Activated CD4-positive, alpha-beta T cell treated with anti-CD3 and anti-CD28 coated beads for 1 hour (primary cell): ENCODE measurements at places on chromosomes 16 and 17.

- DNase-seq, result no peak
These were observed 165.9 kb downstream of the CDH13 start for GRCh38 chr16:82792693-82793092.

DNA sequence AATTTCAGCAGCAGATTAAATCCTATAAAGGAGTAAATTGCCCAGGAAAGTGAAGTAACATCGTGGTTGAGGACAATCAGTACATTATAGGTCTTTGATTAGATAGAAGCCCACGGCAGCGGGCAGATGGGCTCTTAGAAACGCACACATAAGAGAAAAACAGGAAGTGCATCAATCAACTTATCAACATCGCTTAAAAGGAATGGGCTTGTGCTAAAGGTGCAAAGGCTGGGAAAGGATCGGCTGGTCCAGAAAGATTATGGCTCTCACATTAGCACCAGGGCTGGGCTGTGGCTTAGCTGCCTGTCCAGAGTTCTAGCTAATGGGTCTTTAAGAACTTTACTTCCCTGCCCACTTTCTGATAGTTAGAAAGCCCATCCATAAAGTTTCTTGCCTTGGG lies 292.0 kb upstream of the TNRC6C start:
- no peak for DNase-seq

DNA sequence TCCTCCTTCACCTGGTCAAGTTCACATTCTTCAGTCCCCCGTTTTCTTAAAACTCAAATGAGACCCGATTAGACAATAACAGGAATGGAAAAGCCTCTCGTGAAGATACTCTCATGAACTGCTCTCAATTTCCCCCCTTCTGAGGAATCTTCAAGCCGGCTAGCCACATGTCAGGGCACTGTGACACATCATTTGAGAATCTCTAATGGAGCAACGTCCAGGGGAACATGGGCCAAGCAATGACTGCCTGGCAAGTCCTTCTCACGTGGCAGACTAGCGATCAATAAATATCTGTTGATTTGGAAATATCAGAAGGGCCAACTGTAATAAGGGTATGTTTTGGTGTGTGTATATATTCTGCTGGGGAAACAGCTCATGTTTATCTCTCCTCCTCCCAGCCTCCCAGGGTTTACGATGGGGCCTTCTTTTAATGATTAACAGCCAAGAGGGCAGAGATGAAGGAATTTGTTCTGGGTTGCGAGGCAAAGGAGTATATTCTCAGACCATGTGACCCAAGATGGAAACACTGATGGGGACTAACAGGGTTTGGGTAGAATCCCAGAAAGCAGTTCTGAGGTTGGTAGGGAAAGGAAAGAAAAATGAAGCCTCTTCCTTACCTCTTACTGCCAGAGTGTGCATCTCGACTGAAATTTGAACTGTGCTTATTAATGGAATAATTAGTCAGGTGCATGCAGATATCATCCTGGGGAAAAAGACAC lies 21.4 kb downstream of the TTLL6 start:
- DNase-seq, result no peak

DNA sequence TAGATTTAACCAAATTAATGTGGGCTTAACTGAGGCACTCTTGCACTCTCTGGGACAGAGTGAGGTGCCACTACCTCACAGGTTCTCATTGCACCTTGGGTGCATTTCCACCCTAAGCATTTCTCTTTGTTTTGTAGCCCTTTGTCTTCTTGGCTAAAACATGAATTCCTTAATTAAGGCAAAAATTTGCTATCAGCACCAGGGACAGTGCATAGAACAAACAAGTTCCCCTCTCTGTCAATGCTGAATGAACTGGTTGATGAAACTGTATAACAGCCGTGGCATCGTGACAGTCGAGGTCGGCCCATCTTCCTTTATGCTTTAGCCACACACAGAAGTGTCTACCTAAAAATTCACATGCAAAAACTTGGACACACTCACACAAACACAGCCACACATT lies 74.8 kb downstream of the HS3ST2 start:
- no peak for DNase-seq

DNA sequence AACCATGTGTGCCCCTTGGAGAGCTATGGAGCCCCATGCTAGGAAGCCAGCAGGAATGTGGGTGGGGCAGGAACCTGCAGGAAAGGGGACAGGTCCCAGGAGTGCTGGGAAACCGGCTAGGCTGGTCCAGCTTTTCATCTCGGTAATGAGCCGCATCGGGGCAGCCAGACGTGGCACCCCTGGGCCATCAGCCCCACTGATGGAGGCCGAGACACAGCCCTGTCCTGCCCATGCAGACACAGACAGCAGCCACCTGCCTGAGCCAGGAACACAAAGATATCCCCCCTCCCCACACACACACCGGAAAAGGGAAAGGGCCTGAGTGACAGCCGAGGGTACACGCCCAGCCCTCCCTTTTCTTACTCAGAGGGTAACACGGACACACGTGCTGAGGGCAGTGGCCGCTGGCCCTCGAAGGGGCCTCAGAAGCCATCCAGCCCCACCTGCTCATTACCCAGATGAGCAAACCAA lies 18.1 kb downstream of the PPL start:
- no peak for DNase-seq

- no peak for DNase-seq
These were observed 197.5 kb downstream of the RPTOR start for GRCh38 chr17:80742091-80742490.

- no peak for DNase-seq
These were observed 54.5 kb downstream of the MRC2 start for GRCh38 chr17:62681939-62682381.

GRCh38 chr17:68603027-68603426 lies 1.9 kb upstream of the FAM20A start:
- DNase-seq, result no peak

GRCh38 chr16:14249291-14250032 lies 178.3 kb downstream of the MRTFB start:
- DNase-seq, result peak; percentile 16

DNA sequence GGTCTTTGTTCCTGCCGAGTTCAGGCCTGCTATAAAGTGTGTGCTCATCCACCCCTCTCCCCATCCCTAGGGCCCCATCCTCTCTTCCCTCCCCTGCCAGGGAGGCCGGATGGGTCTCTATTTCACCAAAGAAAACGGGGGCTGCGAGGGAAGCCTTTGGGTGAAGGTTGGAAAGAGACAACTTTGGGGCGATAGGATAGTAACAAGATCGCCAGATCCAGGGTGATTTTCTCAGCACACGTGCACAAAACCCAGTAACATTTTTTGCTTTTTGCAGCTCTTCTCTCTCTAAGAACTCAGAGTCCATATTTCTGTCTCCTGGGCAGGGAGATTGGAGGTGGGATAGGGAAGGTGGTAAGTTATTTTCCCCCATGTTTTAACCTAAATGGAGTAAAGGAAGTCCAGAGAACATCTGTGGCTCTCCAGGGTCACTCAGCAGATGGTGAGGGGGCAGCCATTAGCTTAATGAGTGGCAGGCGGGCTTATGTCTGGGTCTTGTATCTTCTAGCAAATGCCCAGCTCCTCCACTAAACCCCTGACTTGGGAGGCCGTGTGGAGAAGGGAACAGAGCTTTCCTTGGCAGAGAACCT lies 6.9 kb downstream of the CCR7 start:
- no peak for DNase-seq

DNA sequence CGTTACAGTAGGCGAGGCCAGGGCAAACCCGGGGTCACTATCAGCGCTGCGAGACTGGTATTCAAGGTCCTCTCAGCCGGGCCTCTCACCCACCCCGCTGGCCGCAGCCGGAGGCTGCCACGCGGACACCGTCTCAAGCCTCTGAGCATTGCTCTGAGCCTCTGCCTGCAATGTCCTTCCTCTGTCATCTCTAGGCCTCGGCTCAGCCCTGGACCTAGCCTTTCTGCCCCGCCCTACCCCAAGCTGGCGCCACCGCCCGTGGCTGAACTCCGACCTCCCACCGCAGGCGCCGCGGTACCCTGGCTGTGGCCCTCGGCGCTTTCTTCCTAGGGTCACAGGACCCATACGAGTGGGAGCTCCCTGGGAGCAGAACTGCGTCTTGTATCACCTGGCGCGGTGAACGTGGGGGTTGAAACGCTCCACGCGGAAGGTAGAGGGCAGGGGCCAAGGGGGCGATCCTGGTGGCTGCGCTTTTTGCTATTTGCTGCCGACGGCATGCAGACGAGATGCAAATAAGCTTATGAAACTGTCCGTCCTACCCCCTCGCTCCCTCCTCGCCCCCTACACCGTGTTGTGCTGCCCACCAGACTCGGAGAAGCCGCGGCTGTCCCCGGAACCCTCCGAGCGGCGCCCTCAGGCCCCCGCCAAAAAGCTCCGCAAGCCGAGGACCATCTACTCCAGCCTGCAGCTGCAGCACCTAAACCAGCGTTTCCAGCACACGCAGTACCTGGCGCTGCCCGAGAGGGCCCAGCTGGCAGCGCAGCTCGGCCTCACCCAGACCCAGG lies 3.7 kb downstream of the DLX4 start:
- no peak for DNase-seq

DNA sequence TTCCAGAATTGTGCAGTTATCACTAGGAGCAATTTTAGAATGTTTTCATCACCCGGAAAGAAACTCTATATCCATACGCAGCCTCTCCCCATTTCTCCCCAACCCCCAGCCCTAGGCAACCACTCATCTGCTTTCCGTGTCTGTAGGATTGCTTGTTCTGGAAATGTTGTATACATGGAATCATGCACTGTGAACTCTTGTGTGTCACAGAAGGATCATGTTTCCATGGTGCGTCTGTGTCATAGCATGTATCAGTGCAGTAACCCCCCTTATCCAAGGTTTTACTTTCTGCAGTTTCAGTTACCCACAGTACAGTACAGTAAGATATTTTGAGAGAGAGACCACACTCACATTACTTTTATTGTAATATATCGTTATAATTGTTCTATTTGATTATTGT lies 299.4 kb downstream of the CPPED1 start:
- DNase-seq, result no peak

DNA sequence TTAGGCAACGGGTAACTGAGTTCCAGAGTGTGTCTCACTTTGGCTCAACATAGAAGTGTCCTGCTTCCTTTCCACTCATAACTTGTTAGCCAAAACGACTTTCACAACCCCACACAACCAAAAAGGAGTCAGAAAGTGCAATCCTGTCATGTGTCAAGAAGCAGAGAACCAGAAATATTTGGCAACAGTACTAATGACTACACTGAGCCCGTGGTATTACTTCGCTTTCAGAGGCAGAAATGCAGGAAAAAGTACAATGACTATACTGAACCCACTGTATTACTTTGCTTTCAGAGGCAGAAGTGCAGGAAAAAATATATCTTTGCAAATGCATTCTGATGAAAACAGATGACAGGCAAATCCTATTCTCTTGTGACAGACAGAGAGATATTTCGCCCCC lies 484.6 kb downstream of the KIF2B start:
- no peak for DNase-seq

DNA sequence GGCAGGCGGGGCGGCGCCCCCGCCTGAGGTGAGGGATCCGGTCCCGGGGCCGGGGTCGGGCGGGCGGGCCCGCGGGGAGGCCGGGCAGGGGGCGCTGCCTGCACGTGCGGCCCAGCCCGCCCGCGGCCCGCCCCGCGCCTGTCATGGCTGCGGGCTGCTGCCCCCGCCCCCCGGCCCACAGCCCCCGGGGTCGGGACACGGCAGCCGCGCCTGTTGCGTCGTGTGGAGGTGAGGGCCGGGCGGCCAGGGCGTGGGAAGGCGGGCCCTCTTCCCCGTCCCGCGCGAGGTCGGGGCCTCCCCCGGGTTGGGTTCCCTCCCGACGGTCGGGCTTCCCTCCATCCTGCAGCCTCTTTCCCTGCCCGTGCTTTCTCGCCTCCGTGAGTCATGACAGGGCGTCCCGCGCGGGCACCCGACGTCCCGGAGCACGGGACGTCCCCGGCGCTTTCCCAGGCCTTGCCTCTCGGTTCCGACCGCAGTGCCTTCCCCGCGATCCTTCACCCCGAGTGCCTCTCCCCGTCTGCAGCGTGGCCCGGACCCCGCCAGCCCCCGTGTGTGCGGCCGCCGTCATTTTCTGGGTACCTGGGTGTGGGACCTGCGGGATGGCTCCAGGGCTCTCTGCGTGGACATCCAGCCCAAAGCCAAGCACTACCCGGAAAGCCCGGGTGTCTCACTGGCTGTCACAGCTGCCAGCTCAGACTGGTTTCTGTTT lies 76.7 kb downstream of the CHD9 start:
- DNase-seq, result peak; percentile 35

GRCh38 chr16:88633684-88634140 lies 4.7 kb upstream of the IL17C start:
- DNase-seq, result no peak

DNA sequence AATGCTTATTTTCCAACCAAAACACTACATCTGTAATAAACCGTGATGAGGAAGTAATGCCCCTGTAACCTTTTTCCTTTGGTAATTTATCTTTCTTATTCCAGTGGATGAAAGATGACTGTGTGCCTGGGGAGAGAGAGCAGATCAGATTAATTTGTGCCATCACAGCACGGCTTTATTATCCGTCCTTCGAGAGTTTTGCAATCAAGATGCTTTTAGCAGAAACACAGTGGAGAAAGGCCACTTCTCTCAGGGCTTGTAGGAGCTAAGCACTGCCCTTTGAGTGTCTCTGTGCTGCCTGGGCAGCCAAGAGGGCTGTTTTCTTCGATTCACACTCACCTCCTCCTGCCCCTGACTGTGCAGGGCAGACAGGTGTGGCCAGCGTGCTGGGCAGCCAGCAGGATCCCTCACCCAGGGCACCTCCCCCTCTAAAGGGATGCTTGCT lies 190.2 kb downstream of the PRKCA start:
- no peak for DNase-seq

DNA sequence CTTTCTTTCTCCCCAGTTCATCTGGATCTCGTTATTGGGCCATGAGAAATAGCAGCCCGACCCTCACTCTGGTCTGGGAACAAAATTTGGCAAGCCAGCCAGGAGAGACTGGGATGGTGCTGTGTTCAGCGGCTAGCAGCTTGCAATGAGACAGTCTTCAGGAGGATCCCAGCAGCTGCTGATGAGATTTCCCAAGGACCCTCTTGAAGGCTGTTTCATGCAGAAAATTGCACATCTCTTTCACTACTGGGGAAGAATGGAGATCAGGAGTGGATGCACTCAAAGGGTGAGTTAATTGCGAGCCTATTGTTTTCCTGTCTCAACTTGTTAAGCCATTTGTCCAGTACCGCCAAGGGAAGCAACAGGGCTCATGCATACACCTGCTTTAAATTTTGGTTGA lies 5.5 kb upstream of the COIL start:
- DNase-seq, result no peak

DNA sequence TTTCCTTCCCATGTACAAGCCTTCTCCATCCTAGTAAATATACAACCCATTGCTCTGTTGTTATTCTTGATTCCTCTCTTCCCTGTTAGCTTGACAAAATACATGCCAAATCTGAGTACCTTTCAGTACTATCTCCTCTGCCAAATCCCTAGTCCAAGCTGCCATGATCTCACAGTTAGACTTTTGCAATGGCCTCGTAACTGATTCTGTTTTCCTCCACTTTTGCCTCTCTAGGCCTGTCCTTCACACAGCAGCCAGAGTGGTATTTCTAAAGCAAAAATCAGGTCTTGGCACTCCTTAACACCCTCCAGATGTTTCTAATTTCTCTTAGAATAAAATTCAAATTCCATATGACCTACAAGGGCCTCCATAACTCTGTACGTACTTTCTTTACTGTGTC lies 153.0 kb upstream of the RBL2 start:
- DNase-seq, result no peak
